ENCODE measurements at places on chromosomes 4 and X. TPM values are rescaled to one million over a fixed set of nuclear protein-coding genes. Genes with fewer than 3 reads are reported as not detected.

- no peak for DNase-seq
Measured at GRCh38 chrX:132677233-132677716, 188.4 kb upstream of the MBNL3 start.

GRCh38 chr4:10022346-10023049, 1.2 kb upstream of the SLC2A9 start:
- no peak for DNase-seq

Gene ELMOD2
- 55.4 TPM for total RNA-seq

DNA sequence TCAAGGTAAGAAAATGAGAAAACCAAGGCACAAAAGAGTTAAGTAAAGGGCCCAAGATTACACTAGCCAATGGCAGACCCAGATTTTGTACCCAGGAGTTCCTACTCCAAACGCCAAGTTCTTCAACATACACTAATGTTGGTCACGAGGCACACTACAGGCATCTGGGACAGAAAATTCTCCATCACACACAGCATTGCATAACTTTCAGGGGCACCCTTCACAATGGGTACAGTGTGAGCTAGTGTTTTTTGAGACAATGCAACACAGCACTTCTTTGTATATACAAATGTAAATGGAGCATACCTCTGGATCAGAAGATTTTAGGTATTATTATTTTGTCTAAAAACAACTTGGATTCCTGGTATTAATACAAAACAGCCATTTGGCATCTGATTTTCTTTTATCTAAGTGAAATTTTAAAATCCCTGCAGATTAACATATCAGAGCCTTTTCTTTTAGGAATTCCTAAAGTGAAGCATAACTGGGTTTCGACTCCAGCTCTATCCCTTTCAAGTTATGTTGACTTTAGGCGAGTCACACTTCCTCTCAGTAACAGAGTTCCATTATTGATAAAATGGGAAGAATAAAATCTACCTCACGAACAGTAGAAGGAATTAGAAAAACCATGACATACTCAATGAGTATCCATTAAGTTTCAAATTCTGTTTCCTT, 41.1 kb downstream of the ADGRA3 start:
- DNase-seq: no peak

GRCh38 chr4:69096111-69096656, at the start of gene UGT2B7:
Gene UGT2B7 (plus strand): TSS chr4:69096474. CDS start chr4:69096521, 47 bp downstream.
- DNase-seq: no peak

- no peak for DNase-seq
Measured at GRCh38 chr4:53967986-53968385, 96.4 kb downstream of the CHIC2 start.

- DNase-seq: no peak
Measured at GRCh38 chr4:42309361-42310260, 87.7 kb upstream of the SHISA3 start.

DNA sequence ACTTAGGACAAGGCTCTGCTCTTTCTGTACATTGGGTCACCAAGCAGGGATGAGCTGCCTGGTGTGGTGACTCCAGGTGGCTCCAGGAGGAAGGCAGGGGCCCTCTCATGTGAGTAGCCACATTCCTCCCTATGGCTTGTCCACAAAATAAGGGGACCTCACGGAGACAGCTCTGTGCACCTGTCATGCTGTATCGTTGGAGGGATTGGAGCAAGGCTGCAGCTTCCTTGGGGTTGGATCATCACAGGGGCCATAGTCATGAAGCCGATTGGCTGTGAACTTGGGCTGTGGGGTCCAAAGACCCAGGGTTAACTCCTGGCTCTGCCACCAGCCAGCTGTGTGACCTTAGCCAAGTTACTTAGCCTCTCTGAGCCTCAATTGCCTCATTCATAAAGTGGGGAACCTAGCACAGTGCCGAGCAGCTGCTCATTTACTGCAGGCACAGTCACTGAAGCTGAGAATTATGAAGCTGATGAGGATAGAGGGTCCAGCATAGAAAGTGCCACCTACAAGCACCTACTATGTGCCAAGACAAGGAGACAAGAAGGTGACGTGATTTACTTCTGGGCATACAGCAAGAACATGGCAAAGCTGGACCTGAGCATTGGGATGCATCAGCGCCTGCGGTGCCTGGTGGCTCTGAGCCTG, 11.8 kb upstream of the KIAA0232 start:
- no peak for DNase-seq

Gene PABPC1L2B
- total RNA-seq: not detected

GRCh38 chr4:15106399-15106798, 104.1 kb downstream of the CPEB2 start:
- DNase-seq: no peak

Gene RAB9B
- total RNA-seq: 36.3 TPM

Gene FATE1
- total RNA-seq: not detected

Measured in occipital lobe (tissue), 3 donors.